ENCODE measurements at places on chromosomes 16 and 17. TPM values are rescaled to one million over a fixed set of nuclear protein-coding genes. Genes with fewer than 3 reads are reported as not detected.

DNA sequence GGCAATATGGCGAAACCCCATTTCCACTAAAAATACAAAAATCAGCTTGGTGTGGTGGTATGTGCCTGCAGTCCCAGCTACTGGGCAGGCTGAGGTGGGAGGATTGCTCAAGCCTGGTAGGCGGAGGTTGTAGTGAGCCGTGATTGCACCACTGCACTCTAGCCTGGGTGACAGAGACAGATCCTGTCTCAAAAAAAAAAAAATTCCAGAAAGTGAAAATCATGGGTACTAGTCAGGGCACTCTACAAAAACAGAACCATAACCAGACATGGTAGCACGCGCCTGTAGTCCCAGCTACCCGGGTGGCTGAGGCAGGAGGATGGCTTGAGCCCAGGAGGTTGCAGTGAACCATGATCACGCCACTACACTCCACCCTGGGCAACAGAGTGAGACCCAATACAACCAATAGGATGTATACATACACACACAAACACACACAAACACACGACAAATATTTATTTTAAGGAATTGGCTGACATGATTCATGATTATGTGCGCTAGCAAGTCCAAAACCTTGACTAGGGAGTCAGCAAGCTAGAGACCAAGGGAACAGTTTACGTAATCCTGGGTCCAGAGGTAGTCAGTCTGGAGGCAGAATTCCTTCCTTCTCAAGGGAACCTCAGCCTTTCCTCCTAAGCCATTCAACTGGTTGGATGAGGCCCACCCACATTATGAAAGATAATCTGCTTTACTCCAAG, 11.6 kb upstream of the GP1BA start:
- DNase-seq, result no peak

- no peak for DNase-seq
These were observed 8.9 kb upstream of the NDEL1 start for GRCh38 chr17:8426802-8427201.

DNA sequence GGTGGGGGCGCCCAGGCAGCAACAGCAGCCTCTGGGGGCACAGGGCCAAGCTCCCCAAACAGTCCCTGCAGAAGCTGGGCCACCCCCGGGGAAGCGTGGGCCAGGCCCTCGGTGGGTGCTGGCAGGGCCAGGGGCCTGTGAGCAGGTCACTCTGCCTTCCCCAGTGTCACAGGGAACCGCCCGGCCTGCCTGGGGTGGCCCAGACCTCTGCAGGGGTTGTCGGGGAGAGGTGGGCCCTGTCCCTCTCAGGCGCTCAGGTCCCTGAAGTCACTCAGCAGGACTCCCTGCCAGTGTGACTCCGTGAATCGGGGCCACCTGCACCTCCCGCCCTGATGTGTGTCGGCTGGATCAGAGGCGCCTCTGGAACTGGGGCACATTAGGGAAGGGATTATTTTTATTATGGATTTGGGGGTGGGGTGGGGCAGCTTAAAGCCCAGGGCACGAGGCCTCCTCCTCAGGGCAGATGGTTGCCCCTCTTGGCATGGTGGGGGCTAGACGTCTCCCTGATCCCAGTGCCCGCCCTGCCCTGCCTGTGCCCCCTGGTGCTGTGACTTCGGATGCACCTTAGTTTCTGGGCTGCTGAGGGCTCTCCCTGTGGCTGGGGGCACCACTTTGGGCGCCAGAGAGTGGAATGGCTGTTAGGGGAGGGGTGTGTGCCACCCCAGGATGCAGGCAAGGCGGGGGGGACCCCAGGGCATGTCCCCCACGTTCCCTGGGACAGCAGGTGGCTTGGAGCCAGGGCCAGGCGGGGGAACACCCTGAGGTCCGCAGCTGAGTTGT, 1.2 kb upstream of the GNG13 start:
- DNase-seq, result no peak

The SERPINF2 gene
- 0.65 TPM for total RNA-seq

The SPAG5 gene
- total RNA-seq, result 22.9 TPM

DNA sequence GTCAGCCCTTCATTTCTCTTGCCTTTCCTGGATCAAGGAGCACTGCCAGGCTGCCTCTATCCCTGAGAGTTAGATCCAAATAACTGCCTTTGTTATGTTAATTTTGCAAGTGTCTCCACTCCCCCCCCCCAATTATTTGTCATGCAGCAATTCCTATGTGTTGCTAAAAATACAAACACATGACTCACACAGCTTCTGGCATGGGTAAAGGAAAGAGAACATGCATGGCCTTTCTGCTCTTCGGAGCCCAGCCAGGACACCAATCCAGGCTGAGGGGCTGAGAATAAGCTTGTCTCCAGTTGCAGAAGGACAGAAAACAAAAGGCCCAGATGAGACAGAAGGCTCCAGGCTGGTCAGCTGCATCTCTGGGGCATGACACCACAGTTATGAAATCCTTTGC, 148.0 kb upstream of the TNRC6C start:
- no peak for DNase-seq

The KRT39 gene
- not detected for total RNA-seq

The CDK3 gene
- 9.9 TPM for total RNA-seq

- no peak for DNase-seq
These were observed 126.3 kb downstream of the BANP start for GRCh38 chr16:88077328-88078108.

GRCh38 chr17:16353317-16354174, at the start of gene CENPV:
CENPV (minus strand) TSS chr17:16353469; CDS start chr17:16353436, 33 bp downstream.
- peak; percentile 75 for DNase-seq

DNA sequence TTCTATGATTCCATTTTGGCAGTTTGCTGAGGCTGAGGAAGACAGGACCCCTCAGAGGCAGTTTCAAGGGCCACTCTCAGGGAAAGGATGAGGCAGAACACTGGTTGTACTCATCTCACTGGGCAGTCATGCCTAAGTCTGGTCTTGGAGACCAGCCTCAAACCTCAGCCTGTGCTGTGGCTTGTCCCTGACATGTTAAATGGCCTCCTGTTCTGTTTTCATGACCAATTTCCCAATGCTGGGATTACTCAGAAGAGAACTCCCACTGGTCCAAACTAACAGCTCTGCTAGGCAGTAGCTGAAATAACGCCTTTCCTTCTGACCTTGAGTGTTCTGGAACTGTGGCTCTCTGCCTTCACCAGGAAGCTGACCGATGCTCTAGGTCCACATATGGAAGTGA, 8.4 kb upstream of the SPDYE4 start:
- no peak for DNase-seq

- DNase-seq, result no peak
These were observed 5.5 kb downstream of the CPPED1 start for GRCh38 chr16:12798171-12798570.

- no peak for DNase-seq
These were observed 32.8 kb upstream of the TBX2 start for GRCh38 chr17:61366715-61367413.

DNA sequence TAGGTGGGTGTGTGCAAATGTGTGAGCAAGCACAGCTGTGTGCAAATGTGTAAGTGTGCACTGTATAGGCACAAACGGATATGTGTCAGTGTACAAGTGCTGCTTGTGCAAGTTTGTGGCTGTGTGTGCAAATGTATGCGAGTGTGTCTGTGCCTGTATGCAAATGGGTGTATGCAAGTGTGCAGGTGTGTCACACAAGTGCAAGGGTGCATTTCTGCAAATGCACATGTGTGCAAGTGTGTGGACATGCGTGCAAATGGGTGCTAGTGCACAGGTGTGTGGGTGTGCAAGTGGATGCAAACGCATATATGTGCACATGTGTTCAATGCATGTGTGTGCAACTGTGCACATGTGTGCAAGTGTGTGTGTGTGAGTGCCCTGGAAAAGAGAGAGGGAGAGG, 76.5 kb upstream of the TNRC6C start:
- no peak for DNase-seq

The P2RX5 gene
- 13.2 TPM for total RNA-seq

- no peak for DNase-seq
These were observed 52.0 kb downstream of the TNFRSF13B start for GRCh38 chr17:16919663-16920627.

DNA sequence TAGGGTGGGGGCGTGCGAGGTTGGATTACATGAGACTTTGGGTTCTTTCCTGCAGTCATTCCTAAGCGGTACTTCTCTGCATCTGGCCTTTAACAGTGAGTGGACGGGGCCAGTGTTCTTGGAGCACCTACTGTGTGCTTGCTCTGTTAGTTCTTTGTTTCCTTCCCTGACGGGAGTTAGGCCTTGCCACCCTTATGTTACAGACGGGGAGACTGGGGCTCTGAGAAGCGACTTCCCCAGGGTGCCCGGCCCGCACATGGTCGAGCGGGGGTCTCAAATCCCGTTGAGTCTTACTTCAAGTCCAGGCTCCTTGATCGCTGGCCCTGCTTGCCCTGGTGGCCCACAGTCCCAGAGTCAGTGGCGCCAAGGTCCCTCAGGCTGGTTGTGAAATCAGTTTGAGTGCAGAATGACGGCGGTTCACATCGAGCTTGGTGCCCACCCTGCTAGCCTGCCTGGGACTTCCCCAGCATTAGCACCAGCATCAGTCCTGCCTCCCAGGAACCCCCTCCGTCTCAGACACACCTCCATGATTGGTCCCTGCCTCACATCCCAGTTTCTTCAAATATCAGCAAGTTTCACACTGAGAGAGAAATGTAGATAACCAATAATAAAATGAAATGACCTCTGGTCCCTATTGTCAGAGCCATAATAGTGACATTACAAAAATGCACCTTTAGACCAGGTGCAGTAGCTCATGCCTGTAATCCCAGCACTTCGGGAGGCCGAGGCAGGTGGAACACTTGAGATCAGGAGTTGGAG, 128.0 kb downstream of the CMIP start:
- no peak for DNase-seq

DNA sequence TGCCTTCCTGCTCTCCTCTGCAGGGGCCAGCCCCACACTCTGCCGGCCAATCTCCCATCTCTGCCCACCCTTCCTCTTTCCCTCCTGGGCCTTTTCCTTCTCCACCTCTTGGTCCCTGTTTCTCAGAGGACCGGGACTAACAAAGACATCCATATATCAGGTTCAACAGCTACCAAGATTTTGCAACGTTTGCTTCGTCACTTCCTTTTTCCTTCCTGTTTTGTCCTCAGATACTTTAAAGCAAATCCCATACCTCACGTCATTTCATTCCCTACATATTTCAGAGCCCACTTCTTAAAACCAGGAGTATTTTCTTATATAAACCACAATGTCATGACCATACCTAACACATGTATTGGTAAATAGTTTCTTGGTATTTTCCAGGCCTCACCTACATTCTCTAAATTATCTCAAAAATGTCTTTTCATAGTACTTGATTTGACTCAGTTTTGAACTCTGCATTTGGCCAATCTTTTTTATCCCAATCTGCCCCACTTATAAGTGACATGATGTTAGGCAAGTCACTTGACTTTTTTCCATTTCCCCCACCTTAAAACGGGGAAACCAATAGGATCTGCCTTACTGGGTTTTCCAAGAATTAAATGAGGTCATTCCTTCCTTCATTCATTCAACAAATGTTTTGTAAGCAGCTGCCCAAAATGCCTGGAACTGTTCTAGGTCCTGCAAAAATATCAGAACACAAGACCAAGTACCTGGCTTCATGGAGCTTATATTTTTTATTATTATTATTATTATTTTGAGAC, 7.2 kb upstream of the USP10 start:
- no peak for DNase-seq

GRCh38 chr16:75820672-75821071, 94.4 kb upstream of the CPHXL start:
- no peak for DNase-seq

DNA sequence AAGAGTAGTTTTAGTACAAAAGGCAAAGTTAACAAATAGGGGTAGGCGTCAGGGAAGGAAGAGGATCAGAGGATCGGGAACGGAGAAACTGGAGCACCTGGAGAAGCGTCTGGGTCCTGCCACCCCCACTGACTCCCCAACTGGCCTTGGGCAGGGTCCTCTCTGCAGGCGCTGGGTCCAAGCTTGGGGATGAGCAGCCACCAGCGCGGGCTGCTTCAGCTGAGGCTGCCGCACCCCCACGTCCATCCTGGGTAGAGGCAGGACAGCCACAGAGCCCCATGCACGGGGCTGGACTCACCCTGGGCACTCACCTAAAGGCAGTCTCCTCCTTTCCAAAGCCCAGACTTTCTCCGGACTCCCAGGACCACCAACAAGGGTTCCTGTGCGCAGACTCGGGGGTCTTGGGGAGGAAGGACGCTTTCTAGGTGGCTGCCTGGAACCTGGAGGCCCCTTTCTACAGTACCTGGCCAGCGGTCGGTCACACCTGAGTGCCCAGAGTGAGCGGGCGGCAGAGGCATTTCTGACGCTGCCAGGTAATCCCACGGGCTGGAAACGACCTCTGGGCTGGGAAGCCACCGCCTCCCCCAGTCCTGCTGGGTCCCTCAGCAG, 1.1 kb downstream of the HS3ST6 start:
- no peak for DNase-seq

The APOBR gene
- 28.8 TPM for total RNA-seq

GRCh38 chr17:80180192-80180591, 10.4 kb downstream of the CARD14 start:
- DNase-seq, result no peak

The GRIN2C gene
- total RNA-seq, result not detected

DNA sequence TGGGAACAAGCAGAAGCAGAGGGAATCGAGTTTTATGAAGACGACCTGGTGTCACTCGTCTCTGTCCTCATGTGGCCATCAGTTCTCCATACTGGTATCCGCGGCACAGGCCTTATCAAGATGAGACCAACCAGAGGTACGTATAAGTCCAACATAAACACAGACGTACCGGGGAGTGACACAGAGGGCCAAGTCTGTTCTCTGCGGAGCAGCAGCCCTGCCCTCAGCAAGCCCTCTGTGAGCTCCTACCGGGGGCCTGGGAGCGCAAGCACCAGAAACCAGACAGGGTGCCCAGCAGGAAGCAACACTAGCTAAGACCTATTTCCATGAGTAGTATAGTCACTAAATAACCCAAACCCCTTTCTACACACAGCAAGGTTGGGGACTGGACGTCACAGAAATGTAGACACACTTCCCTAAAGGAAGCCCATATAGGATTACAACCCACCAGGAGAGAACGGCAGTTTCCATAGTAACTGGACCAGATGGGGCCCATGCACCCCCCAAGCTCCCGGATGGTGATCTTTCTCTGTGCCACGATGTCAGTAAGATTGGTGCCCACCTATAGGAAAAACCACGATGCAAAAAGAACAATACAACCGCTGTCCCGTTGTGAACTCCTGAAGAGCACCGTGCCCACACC, 911 bp downstream of the ARL16 start:
- DNase-seq, result no peak

DNA sequence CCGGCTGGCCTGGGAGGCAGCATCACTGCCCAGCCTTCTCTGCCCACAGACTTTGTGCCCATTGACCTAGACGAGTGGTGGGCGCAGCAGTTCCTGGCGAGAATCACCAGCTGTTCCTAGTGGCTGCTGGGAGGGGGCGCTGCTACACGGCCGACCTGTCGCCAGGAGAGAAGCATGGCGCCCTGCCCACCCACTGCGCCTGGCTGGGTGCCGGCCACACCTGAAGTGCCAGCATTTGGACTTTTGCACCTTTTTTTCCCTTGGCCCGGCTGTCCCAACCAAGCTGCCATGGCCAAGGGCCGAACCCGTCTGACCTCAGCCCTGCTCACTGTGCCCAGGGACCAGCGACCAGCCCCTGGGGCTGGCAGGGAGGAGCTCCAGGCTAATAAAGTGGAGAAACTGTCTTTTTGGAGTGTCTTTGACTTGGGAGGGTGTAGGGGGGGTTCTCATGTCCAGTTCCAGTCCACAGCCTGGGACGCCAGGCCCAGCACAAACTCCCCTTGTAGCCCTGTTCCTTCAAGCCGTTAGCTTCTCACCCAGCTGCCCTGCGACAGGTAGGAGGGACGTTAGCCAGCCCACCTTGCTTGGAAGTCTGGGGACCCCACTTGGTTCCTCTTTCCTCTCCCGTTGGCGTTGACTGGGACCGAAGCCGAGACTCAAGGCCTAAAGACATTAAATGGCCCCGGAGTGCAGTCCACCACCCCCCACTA, 939 bp upstream of the WDR90 start:
- DNase-seq, result no peak

All from naive thymus-derived CD4-positive, alpha-beta T cell (primary cell).